Thyroid gland (tissue), 4 donors: ENCODE measurements at places on chromosomes 7 and 10. TPM values are rescaled to one million over a fixed set of nuclear protein-coding genes. Genes with fewer than 3 reads are reported as not detected.

The ARMC3 gene
- total RNA-seq = 0.56 TPM

The SMKR1 gene
- 1.0 TPM for total RNA-seq

The VGF gene
- total RNA-seq = 1.3 TPM

GRCh38 chr10:101293007-101293723 is 60.8 kb upstream of the BTRC start:
- no peak for DNase-seq

- DNase-seq = no peak
Observed at GRCh38 chr10:52210161-52210560, 103.9 kb upstream of the DKK1 start.

- DNase-seq = no peak
Observed at GRCh38 chr10:52895059-52895458, 122.5 kb upstream of the MBL2 start.
